Activated CD4-positive, alpha-beta T cell treated with anti-CD3 and anti-CD28 coated beads for 24 hours (primary cell): ENCODE measurements at places on chromosomes 3 and 15.
A peak's percentile ranks its signal among the peaks of the same experiment; 100 is the strongest.

GRCh38 chr3:121508389-121508788 lies 37.4 kb downstream of the POLQ start:
- DNase-seq = no peak

- DNase-seq = no peak
Observed at GRCh38 chr3:194598771-194599557, 34.3 kb downstream of the TMEM44 start.

GRCh38 chr15:99477791-99478471 lies 87.9 kb upstream of the MEF2A start:
- DNase-seq = no peak

DNA sequence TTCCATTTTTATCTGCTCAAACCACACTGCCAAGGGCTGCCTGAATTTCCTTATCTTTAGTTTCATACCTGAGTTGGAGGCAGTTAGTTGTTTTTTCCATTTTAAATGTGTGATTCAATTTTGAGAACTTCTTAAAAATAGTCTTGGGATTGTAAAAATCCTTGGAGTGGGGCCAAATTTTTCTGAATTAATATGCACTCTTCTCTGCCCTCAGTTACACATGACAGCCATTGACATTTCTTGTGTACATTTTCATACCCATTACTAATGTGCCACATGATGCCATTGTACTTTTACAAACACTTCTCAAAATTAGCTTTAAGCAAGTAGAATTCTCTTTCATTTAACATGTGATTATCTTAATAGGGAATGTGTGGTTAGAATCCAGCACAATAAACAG lies 141.7 kb downstream of the C3orf38 start:
- no peak for DNase-seq

- no peak for DNase-seq
Observed at GRCh38 chr3:64343689-64344430, 118.6 kb upstream of the PRICKLE2 start.

GRCh38 chr3:97827741-97828471 lies 6.1 kb downstream of the CRYBG3 start:
- DNase-seq = no peak

DNA sequence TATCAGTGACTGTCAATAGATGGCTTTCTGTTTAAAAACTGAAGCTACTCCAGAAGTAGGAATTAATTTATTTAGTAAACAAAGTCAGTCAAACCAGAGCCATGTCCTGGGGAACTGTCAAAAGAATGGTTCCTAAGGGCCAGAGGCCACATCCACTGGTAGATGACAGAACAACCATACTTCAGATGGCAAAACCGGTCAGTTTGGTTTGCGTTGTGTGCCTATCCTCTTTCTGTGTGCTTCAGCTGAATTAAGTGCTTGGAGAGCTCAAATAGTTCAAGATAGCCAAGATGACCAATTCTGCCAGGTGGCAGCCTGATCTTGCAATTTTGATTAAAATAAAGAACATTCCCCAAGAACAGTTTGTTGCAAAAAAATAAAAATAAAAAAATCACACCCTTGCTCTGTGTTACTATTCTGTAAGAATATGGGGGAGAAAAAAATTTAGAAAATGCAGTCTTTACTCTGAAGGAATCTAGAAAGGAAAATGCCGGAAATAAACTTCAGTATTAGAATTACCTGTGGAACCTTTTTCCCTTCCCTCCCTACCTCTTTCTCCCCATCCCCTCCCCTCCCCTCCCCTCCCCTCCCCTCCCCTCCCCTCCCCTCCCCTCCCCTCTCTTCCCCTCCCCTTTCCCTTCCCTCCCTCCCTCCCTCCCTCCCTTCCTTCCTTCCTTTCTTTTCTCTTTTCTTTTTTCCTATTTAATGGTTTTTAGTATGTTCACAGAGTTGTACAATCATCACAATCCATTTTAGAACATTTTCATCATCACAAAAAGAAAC lies 2.5 kb downstream of the MAP3K13 start:
- no peak for DNase-seq

DNA sequence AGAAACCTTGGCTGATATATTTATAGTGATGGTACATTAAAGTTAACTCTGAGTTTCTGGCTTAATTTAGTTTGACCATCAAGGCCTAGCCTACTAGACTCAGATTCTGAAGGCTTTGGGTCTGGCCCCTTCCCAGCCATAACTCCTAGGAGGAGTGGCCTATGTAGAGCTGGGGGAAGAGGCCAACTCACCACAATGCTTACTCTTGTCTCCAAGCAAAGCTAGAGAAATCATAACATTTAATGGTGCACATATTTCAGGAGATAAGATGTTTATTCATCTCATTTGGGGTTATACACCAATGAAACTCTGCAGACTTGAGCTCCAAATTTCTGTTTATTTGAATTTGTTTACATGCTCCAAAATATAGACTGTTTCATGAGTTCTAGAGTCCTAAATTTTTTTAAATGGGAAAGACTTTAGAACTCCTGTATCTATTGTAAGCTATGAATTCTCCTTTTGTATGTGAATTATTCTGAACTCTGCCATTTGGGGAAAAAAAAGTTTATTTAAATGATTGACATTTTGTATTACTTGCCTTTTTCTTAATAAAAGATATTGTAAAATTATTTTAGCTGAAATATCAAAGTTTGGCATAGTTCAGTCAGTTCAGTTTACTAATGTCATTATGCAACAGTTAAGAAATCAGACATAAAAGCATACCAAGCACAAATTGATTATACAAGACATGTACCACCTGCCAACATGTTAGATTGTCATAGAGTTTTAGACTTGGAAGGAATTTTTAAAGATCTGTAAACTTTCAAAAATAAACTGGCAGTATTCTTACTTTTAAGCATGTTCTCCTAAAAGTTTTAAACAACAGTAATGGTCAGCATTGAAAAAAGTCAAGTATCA lies 143.4 kb upstream of the NR2E3 start:
- no peak for DNase-seq

- peak; percentile 11 for DNase-seq
Observed at GRCh38 chr3:179149406-179149867, 1.3 kb downstream of the PIK3CA start.

DNA sequence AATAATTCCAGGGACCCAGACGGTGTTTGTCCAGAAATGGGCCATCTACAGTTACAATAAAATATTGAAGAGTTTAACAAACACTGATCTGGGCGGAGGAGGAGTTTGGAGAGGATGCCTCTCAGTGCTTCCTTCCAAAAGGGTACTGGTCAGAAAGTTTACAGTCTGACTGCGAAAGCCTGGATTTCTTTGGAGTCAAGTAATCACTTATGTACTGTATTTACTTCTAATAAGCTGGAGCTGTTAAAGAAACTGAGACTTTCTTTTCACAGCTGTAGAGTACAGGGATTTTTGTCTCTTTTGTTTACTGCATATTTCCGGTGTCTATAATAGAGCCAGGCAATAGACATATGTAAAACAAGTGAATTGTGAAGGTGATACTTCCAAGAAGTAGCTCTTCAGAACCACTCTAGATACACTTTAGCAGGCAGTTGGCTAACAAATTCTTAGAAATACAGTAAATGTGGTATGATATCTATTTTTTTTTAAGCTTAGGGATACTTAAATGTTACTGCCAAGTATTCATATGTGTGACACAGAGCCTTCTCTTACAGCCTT lies 22.1 kb upstream of the NEO1 start:
- DNase-seq = no peak

DNA sequence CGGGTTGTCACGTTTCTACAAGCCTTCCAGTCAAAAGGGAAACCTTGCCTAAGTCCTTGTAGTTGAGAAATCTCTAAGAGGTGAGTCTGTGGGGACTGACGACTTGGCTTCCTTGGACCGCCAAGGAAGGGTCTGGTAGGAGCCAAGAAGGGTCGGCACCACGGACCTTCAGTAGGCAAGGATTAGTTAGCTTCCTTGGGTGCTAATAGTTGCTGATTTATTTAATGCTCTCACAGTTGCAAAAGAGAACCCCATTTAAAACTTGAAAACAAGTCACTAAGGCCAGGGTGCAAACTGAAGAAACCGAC lies 361 bp upstream of the LCMT2 start:
- no peak for DNase-seq

GRCh38 chr3:54321520-54321919 lies 199.2 kb downstream of the CACNA2D3 start:
- DNase-seq = no peak

- no peak for DNase-seq
Observed at GRCh38 chr3:80190051-80190450, 422.3 kb upstream of the ROBO1 start.

DNA sequence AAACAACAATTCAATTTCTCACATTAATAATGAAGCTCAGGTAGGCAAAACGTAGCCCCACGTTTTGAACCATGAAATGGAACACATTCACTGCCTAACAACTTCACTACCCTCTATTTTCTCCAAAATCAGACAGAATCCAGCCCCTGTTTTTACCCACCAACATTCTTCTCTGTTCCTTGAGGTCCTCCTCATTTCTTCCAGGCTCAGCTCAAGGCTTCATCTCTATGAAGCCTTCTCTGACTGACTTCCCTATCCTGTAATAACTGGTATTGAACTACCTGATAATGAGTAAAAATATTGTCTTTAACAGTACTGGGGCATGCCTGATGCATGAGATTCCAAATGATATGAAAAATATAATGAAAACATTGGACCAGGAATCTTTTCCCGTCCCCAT lies 2.2 kb downstream of the TFRC start:
- no peak for DNase-seq

DNA sequence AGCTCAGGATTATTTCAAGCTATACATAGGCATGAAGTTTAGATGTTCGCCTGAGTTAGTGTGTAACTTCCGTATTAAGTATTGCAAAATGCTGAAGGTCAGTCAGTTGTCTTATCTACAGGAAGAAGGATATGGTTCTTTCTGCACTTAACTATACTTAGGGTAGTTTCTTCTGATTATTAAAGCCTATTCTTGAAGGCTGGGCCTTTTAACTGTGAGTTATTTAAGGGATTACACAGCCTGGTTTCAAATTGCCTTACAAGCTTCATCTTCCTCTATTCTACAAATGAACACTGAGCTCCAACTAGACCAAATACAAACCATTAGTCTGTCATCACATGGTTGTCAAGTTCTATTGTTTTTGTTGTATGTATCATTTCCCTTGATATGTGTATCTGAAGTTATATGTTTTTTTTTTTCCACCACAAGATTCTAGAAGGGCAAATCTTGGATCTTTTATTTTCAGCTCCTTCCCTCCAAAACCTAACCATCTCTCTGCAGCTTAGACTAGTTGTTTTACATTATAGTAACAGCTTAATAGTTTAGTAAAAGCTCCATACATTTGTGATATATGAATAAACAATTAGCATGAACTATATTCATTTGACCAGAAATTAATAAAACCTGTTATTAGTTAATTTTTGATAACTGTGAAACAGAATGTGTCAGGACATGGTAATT lies 272.9 kb upstream of the KCNMB2 start:
- DNase-seq = no peak

- no peak for DNase-seq
Observed at GRCh38 chr3:177190756-177191681, 6.3 kb downstream of the TBL1XR1 start.

GRCh38 chr3:32456429-32457130 lies 46.1 kb downstream of the CMTM6 start:
- no peak for DNase-seq

DNA sequence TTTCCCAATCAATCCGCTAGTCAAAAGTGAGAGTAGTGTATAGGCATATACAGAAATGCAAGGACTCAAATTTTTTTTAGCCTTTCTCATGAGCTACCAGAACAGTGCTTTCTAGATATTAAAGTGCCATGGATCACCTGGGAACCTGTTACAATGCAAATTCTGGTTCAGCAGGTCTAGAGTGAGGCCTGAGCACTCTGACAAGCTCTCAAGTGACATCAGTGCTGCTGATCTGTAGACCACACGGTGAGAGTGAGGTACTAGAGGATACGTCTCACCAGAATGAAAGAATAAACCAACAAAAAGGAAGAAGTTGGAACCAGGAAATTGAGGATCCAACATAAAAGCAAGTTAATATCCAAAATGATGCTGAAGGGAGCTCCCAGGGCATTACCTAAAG lies 16.0 kb upstream of the PLA2G4D start:
- DNase-seq = no peak

DNA sequence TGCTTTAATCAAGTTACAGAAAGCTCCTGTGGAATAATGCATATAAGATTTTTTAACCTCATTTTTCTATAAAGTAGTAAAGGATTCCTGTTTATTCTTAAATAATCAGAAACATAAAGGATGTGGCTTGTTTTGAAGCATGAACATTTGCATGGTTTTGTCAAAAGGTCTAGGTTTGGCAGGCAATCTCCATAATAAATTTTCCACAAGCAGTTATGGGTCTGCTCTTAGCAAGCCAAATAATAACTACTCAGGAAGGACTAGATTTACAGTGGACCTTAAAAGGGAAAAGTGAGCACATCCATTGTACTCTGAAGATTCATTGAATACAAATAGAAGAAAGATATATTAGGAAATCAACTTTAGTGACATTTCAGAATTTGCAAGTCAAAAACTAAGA lies 407.3 kb upstream of the CBLB start:
- no peak for DNase-seq

- DNase-seq = no peak
Observed at GRCh38 chr15:25946241-25946805, 83.2 kb upstream of the ATP10A start.
